Panc1 (cell line): ENCODE measurements at places on chromosomes 2 and 18.

DNA sequence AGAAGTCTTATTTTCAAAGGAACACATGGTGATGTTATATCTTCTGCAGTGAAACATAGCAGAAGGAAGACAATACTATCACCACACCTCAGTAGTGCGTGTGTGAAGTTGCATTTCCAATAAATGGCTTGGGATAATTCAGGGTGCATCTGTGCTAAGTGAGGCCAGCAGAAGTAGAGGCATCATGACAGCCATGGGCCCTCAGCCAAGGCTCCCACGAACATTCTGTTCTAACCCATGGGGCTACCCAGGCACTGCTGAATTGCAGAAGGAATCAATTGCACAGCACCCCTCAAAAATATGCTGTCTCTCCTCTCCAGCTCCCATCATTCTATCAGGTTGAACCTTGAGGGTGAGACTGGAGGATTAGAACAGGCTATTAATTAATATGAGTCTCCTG lies 139.5 kb downstream of the RIF1 start:
- DNase-seq = no peak

- no peak for DNase-seq
Measured at GRCh38 chr2:155866477-155866876, 466.0 kb downstream of the NR4A2 start.

DNA sequence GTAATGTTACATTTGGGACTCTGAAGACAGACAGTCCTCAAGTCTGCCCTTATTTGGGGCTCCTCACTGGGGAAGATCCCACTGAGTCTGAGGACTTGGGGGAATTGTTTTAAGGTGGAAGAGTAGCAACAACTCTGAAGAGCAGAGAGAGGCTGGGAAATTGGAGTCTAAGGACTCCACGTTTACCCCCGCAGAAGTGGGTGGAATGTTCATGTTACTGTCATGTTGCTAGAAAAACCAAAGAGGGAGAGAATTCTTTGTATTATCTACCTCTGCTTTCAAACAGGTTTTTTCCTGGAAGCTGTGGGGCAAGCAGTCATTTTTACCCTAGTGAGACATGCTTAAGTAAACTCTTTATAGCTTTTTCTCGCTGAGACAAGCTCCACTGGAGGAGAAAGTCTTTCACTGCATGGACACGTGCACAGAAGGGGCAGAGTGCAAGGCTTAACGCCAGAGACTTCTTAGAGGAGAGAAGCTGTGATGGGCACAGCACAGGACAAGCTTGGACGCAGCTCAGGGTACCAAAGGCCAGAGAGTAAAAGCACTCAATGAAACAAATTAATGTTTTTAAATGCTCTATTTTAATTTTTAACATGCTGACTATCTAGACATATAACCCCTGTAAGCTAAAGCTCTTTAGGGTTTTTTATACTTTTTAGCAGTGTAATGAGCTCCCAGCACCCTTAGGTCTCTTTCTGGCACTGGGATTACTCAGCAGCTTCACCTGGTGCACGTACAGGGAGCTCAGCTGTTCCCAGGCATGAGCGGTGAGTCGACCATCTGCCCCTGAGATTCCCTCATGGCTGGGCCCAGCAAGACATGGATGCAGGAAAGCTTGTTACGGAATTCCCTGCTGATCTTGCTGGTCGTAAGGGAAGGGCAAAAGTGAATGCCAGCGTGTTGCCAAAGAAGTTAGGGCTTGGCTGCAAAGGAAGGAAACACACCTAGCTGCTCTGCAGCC lies 54.5 kb upstream of the BIN1 start:
- no peak for DNase-seq

GRCh38 chr2:38934742-38935141 lies 45.1 kb downstream of the ARHGEF33 start:
- no peak for DNase-seq

- DNase-seq = no peak
Measured at GRCh38 chr18:59517446-59518165, 158.5 kb upstream of the LMAN1 start.
